ENCODE measurements at places on chromosomes 12 and 14.

DNA sequence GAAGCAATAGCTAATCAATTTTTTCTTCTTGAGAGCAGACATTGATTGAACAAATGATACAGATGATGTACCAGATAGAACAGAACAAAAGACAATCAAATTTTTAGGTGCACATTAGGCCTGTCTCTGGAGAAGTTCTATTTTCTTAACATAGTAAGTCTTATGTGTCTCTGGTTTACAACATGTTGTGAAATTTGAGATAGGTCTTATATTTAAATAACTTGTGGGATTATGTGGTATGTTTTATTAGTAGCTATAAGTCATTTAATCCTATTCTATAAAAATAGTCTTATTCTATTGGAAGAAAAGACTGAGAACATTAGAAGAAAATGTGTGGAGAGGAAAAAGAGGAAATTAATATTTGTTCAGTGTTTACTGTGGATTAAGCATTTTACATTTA lies 358.0 kb downstream of the ATP23 start:
- DNase-seq, result no peak

- no peak for DNase-seq
Observed at GRCh38 chr12:57404966-57405640, 25.7 kb downstream of the R3HDM2 start.

GRCh38 chr12:109331301-109331952 lies 16.3 kb upstream of the MYO1H start:
- DNase-seq, result no peak

- DNase-seq, result no peak
Observed at GRCh38 chr12:121233628-121234020, 23.7 kb downstream of the P2RX4 start.

GRCh38 chr14:102297436-102298170 lies 7.4 kb downstream of the MOK start:
- DNase-seq, result no peak

- no peak for DNase-seq
Observed at GRCh38 chr14:29846339-29847055, 81.2 kb downstream of the PRKD1 start.

DNA sequence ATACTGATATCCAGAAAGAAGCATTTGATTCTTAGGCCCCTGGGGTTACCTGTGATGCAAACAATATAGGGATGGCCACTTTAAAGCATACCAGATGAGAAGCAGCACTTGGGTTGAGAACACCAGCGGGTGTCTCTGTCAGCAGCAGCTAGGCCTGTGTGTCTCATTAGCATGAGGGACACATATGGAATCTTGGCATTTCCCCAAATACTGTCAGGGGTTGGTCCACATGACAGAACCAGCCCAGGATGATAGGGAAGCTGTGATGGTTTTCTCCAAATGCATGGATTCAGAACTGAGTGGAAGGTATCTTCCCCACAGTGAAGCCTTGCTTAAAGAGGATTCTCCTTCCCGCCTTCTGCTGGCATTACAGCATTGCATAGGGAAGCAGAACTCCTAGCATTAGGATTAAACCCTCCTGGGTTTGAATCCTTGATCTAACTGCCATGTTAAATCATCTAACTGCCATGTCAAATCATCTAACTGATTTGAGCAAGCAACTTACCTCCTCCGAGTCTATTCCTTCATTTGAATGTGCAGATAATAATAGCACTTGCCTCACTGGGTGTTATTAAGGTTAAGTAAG lies 111.5 kb upstream of the WSCD2 start:
- DNase-seq, result no peak

Data from fibroblast of lung (primary cell).